ENCODE measurements at places on chromosomes 2 and 18. TPM values are rescaled to one million over a fixed set of nuclear protein-coding genes. Genes with fewer than 3 reads are reported as not detected.

Gene NDC80
- 64.1 TPM for total RNA-seq

Gene FAM98A
- 41.2 TPM for total RNA-seq

DNA sequence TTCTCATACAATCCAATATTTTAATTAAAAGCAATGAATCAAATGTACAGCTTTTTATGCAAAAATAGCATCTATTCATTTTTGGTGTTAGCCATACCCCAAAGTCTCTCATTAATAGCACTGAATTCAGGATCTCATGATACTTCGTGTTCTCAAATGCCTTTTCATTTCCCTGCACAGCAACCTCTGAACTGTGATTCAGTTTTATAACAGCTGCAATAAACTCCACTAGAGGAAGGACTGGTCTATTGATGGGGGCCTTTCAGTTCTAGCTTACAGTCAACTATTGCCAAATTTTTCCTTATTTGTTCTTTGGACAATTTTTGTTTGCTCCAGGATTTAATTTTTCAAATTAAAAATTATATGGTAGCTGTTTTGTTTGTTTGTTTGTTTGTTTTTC is 4.8 kb upstream of the TMEM87B start:
- peak; percentile 75 for DNase-seq

DNA sequence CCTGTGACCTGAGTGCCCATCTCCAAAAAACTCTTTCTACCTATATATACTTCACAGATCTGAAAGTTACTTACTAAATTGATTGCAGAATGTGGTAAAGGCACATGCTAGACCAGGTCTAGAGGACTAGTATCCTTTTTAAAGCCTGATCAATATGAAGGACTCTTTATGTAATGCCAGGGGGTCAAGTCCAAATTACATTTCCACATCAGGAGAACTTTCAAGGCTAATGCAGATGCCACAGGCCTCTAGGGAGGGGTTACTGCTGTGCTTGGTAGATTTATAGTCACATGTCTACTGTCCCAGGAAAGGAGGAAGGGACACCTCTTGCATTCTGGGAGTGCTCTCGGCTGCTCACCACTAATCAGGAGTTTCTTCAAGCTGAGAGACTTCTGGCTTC is 118.4 kb upstream of the NOSTRIN start:
- DNase-seq, result no peak

GRCh38 chr2:60998628-60999545 is 18.6 kb upstream of the PEX13 start:
- peak; percentile 44 for DNase-seq

DNA sequence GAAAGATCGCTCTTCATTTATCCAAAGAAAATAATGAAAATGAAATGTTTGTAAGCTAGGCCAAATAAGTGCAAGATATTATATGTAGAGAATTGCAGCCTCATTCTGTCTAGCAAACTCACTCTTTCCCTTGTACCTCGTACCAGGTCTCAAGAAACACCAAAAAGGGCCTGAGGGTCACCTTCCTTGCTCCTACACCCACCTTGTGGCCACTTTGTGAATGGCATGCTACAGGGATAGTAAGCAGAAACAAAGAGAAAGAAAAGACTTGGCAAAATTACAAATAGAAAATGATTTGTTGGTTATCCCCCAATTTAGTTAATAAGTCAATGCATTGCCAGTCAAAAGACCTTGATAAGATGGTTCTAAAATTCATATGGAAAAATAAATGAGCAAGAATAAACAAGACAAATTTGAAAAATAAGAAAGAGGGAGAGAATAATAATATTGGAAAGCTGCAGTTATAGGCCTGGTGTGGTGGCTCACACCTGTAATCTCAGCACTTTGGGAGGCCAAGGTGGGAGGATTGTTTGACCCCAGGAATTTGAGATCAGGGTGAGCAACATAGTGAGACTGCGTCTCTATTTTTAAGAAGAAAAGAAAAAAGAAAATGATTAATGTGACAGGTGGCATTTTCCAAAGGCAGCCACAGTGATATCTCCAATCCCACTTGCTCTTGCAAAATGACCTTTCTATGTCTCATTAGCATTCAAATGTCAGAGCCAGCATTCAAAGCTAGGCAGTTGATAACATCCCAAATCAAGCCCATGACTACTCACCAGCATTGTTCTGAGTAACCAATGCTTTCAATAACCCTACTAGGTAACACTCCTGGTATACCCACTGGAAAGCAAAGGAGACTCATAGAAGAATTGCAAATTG is 38.8 kb upstream of the BMP10 start:
- DNase-seq, result peak; percentile 55

DNA sequence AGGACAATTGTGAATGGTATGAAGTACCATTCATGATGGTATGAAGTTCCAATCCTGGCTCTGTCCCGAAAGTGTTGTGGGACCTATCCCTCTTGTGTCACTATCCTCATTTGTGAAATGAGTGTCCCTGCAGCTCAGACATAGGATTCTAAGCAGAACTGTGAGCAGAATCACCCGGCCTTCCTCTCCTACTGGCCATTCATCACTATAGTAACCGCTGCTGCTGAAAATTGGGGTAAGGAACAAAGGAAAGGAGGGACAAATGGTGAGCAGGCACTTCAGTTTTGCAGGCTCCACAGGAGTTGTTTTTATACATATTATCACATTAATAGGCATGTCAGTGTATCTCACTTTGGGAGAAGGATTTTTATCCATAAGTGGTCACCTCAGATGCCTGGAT is 27.4 kb downstream of the SMYD1 start:
- no peak for DNase-seq

- peak; percentile 46 for DNase-seq
Measured at GRCh38 chr2:168439536-168439935, 16.5 kb upstream of the CERS6 start.
